ENCODE measurements at places on chromosomes 3 and 15.
A peak's percentile ranks its signal among the peaks of the same experiment; 100 is the strongest.

DNA sequence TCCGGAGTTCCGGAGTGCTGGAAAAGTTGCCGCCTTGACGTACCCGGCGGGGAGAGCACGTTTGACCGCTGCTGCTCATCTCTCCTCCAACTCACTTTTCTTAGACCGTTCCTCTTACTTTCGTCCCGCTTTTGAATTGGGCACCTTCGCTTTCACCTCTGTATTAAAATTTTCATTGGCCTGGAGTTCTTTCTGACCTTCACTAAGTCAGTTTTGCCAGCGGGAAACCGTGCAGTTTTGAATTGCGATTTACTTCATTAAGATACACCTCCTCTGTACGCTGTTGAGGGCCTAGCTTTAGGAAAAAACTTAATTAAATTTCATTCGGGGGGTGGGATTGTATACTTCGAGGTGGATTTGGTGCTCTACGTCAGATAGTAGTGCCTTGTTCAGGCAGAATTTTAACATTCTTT lies 1.3 kb downstream of the GMPS start:
- no peak for DNase-seq

GRCh38 chr3:38031022-38031994 lies 1.9 kb upstream of the PLCD1 start:
- no peak for DNase-seq

DNA sequence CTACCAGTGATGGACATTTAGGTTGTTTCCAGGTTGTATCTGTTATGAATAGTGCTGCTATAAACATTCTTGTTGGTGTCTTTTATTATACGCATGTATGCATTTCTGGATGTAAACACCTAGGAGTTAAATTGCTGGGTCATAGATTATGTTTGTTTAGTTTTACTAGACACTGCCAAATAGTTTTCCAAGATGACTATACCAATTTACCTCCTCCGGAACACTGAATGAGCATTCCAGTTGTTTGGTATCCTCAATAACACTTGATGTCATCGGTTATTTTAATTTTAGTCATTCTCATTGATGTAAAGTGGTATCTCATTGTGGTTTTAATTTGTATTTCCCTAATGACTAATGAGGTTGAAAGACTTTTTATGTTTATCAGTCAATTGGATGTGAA lies 36.6 kb upstream of the ARID3B start:
- DNase-seq, result no peak

DNA sequence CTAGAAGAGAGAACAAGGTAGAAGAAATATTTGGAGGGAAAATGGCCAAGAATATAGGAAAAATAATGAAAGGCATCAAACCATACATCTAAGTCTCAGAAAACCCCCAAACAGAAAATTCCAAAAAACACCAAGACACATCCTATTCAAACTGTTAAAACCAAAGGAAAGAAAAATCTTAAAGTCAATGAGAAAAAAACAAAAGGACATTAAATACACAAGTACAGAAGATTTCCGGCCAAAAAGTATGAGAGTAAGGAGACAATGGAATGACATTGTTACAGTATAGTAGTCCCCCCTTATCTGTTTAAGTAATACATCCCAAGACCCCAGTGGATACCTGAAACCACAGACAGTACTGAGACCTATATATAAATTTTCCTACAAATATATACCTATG lies 18.8 kb downstream of the CLASP2 start:
- no peak for DNase-seq

DNA sequence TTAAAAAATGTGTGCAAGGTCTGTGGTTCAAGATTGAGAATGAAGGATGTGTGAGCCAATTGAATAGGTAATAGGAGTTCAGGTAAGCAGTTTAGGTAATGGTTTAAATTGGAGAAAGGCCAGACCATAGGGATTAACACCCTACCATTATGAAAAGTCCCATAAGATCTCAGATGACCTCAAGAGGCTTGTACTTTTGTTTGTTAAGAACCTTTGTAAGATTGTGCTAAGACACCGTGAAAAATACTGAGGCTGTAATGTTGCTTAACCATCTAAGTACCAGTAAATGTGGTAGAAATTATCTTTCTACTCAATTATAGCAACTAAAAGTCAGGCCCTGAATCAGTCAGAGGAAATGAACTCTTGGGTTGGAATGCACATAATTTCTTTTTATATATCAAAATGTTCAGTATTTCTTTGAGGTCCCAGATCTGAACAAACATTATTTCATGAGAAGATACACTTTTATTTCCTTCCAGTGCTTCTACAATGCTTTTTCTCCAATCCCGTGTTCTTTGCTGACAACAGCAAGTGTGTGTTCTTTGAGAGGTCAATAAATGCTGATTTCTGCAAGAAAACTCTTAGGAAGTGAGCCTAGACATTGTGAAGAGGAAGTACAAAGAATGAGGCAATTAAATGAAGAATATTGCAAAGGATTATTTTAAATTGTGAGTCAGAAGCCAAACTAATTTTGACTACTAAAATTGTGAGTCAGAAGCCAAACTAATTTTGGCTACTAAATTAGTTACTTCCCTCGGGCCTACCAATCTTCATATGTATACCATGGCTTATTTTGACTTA lies 66.4 kb downstream of the TCF12 start:
- DNase-seq, result no peak

GRCh38 chr3:181880331-181880730 lies 168.6 kb downstream of the SOX2 start:
- no peak for DNase-seq

DNA sequence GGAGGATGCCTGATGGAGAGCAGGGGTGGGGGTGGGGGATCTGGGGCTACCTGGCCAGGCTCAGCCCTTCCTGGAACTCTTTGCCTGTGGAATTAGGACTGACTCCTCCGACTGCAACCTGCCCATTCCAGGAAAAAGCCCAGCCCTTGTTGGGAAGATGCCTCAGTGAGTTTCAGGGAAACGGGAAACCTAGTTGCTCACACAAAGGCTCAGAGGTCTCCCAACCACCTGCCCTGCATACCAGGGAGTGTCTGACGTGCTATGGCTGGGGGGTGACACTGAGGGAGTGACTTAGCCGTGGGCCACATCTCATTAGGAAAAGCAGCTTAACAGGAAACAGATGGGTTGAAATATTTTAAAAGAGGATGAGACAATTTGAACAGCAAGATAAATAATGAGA lies 27.9 kb downstream of the CYP8B1 start:
- peak; percentile 34 for DNase-seq
